ENCODE measurements at places on chromosomes 5 and 9.

GRCh38 chr5:96876292-96876850 lies at the start of gene ERAP2:
Gene ERAP2, plus strand, starts transcription at chr5:96876500. Its CDS starts 3,186 bp downstream, at chr5:96879686.
- peak; percentile 52 for DNase-seq

GRCh38 chr9:105308461-105309341 lies 64.2 kb downstream of the SLC44A1 start:
- no peak for DNase-seq

GRCh38 chr9:117957267-117957666 lies 253.1 kb downstream of the TLR4 start:
- DNase-seq = peak; percentile 65

GRCh38 chr5:137847687-137848086 lies 20.0 kb upstream of the MYOT start:
- DNase-seq = no peak

DNA sequence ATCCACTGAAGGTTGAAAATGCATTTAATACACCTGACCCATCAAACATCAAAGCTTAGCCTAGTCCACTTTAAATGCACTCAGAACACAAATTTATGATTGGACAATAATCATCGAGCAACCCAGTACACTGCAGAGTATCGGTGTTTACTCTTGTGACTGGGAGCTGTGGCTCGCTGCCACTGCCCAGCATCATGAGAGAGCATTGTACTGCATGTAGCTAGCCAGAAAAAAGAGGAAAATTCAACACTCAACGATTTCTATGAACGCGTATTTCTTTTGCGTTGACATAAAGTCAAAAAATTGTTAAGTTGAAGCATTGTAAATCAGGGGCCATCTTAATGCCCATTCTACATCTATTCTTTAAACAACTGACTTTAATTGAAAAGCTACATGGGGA lies 95.1 kb upstream of the CD180 start:
- DNase-seq = no peak

GRCh38 chr9:134698587-134699342 lies 57.2 kb downstream of the COL5A1 start:
- no peak for DNase-seq

- peak; percentile 58 for DNase-seq
Observed at GRCh38 chr5:10581424-10581748, 17.5 kb downstream of the ANKRD33B start.

DNA sequence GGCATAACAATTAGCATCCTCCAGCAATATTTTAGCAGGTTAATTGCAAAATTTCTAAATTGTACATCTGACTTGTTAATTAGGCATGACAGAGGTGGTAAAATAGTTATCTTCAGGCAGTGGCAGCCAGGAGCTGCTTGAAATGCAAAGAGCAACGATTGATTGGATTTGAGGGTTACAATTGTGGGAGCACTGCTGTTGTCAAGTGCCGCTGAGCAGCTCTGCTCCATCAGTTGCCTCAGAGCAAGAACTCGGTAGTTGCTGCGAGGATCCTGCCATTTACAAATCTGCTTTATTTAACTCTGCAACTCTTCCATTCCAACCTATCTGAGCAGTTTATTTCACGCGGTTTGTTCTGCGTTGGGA lies 12.6 kb downstream of the PBX3 start:
- DNase-seq = no peak

- no peak for DNase-seq
Observed at GRCh38 chr9:68546596-68547390, 6.1 kb upstream of the TMEM252 start.

DNA sequence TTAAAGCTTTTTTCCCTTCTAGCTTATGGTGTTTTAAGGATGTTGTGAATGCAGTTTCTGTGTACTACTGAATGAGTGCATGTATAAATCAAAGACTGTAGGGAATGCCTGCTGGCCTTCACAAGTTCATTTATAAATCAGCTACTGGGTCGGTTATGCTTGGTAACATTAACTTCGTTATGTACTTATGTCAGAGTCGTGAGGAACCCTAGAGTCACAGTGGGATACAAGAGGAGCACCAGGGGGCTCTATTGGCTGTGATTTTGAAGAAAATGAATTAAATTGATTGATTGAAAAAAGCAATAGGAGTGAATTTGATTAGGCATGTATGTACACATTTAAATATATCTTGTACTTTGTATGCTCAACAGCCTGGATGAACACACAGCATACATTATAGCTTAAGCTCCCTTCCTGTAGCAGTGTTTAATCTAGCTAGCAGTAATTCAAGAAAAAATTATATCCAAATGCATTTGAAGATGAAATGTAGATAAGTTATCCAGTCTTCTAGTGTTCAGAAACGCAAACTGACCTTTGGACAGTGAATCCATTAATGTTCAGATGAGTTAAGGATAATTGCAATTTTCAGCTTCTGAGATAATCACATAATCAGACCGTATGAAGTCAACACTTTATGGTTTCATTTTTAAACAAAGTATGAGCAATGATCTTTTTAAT lies 204.2 kb downstream of the KDM4C start:
- DNase-seq = no peak

GRCh38 chr9:89536600-89536999 lies 38.7 kb upstream of the SEMA4D start:
- DNase-seq = no peak

DNA sequence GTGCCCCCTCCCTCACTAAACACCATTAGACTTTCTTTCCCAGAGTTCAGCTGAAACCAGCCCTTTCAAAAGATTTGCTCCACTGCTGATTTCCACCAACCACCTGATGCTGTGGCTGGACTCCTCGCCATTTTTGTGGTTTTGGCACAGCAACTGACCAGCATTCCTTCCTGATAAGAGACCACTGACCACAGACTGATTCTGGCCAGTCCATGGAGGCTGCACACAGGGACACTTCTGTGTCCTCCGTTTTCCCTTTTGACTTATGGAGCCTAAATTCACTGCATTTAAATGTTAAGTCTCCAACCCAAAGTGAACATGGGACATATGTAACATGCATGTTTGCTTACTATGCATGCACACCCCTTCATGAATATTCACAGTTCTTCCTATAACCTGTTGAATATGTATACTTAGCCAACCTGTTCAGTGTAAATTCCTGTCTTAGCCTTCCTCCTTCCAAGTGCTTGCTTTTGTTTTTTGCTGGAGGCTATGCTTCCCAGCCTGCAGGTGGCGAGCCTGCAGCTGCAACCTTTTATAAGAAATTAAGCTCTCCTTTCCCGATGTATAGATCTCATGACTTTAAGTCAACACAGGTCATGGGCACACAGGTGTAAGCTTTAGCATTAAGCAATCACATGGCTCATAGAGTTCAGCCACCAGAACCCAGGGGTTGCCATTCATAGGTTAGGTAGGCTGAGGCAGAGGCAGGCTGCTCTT lies 78.7 kb downstream of the ACTL7B start:
- peak; percentile 52 for DNase-seq

GRCh38 chr5:147417135-147417813 lies 92.6 kb downstream of the DPYSL3 start:
- DNase-seq = peak; percentile 95

GRCh38 chr9:2411459-2412215 lies 209.9 kb upstream of the VLDLR start:
- no peak for DNase-seq

DNA sequence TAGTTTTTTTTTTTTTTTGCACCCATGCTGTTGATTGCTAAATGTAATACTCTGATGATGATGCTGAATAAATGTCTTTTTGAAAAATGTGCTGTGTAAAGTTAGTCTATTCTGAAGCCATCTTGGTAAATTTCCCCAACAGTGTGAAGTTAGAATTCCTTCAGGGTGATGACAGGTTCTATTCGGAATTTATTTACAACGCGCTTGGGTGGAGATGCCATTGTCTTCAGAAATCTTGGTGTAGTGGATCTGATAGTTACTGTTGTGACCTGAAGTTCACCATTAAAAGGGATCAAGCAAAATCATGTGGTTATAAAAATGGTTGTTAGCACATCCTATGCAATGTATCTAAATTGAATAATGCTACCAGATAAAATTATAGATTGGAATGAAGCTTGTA lies 36.3 kb upstream of the DMRT1 start:
- DNase-seq = peak; percentile 34

DNA sequence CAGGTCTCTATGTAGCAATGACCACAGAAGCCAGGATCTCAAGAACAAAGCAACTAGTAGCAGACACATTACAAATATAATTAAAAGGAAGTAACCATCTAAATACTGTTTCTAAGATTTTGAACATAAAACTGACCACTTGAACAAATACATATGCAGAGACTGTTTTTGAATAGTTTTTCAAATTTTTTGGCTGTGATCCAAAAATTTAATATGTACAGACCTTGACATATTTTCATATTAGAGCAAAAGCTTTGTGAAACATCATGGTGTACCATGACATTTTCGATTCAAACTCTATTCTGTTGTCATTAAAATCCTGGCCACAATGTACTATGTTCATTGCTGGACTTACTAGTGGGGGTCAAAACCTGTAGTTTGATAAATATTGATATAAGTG lies 126.5 kb downstream of the NUDT12 start:
- no peak for DNase-seq

DNA sequence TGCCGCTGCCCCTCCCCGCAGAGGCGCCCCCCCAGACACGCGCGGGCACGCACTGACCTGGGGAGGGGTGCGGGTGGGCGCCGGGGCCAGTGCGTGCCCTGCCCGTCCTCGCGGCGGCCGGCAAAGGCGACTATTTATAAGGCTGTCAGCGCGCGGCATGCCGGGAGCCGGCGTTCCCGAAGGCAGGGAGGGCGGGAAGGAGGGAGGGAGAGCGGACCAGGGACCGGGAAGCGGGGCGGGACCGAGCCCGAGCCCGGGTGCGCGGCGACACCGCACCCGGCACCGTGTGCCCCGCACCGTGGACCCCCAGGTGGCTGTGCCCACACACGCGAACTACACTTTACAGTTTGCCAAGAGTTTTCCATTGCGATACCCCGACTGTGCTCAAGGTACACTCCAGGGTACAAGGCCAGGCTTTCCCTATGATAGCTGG lies at the start of gene AK1:
Gene AK1, minus strand, starts transcription at position 110 of the 433 bp plus-strand sequence. CDS start 3,058 bp downstream, outside the sequence.
- peak; percentile 55 for DNase-seq

- DNase-seq = no peak
Observed at GRCh38 chr5:164798110-164798509, 1292.7 kb downstream of the MAT2B start.

- DNase-seq = peak; percentile 11
Observed at GRCh38 chr9:97564291-97565175, 63.1 kb downstream of the TMOD1 start.

DNA sequence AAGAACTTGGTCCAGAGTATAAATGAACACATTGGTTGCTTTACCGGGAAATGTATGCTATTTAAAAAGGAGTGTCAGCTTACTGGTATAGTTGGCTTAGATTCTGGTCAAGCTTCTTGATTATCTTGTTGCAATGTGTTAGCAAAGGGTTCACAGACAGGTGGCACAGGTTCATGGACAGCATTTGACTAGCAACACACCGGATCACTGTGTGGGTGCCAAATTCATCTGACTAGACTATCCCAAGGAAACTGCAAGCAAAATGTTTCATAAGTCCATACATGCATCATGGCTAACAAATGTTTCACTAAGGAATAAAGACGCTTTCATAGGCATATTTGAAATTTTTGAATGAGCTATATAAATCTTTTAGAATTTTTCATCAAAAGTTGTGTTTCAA lies 274.1 kb downstream of the PLK2 start:
- peak; percentile 21 for DNase-seq

DNA sequence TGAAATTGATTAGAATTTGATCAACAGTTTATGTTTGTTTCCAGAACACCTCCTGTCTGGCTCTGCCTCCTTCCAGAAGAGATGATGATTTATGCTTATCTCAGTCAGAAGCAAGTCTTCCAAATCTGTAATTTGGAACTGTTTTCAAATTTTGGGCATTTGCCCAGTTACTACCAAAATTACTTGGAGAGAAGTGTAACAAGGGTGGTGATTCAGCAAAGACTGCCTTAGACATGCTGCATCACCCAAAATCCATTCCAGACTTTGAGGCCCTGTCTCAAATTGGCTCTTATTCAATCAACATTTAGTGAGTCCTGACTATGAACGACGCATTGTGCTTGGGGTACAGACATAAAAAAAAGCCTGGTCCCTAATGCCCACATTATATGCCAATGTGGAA lies 89.4 kb downstream of the SH3TC2 start:
- peak; percentile 25 for DNase-seq

DNA sequence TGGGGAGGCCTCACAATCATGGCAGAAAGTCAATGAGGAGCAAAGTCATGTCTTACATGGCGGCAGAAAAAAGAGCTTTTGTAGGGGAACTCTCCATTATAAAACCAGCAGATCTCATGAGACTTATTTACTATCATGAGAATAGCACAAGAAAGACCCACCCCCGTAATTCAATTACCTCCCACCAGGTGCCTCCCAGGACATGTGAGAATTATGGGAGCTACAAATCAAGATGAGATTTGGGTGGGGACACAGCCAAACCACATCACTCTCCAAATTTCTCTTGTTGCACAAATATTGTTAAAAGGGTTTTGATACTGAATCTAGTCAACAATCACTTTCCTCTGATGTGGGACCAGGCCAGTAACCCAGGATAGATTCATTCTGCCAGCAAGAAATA lies 1176.1 kb downstream of the CDH9 start:
- DNase-seq = no peak

- no peak for DNase-seq
Observed at GRCh38 chr5:3301306-3301705, 294.3 kb upstream of the IRX1 start.

GRCh38 chr5:171412186-171412585 lies 7.3 kb upstream of the FGF18 start:
- no peak for DNase-seq

DNA sequence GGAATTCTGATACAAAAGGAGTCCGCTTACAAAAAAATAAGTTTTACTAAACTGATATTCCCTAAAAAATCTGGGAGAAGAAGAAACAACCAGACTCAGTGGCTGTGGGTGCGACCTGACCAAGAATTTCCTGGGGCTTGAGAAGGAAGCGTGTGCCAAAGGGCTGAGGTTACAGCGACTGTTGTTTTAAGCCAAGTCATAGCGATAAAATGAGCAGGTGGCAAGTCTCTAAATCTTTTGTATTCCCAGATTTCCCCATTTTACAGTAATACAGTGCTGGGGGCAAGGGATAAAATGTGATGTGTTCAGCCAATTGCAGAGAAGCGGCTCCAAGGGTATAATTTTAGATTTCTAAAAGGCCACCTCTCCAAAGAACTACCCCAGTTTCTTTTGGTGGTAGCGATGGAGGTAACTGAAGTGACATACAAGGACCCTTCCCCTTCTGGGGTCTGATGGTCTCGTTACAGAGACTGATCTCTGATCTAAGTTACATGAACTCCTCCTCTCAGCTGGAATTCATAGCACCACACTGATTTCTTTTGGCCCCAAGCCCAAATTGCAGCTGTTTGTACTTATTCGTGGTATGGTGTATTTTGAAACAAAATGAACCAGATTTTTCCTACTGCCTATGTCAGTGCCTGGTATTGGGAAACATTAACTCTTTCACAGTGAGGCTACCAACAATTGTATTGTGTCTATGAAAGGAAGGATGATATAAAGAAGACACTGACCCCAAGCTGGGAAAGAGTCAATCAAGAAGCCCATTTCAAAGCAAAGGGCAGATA lies 41.6 kb downstream of the LPAR1 start:
- no peak for DNase-seq

DNA sequence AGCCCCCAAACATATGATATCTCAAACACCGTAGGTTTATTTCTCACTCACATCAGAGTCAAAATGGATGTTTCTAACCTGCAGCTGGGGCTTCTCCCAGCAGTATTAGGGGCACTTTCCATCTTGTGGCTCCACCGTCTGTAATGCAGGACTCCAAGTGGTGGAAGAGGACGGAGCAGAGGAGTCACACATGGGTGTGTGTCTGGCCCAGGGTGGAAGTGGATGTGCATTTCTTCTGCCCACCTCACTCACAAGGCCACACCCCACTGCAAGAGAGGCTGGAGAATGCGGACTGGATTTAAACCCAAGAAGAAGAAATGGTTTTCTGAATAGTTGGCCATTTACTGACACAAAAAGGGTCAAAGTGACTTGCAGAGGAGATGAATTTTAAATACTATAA lies 13.9 kb downstream of the IL7R start:
- DNase-seq = no peak
